ENCODE measurements at places on chromosomes 5 and 9.

DNA sequence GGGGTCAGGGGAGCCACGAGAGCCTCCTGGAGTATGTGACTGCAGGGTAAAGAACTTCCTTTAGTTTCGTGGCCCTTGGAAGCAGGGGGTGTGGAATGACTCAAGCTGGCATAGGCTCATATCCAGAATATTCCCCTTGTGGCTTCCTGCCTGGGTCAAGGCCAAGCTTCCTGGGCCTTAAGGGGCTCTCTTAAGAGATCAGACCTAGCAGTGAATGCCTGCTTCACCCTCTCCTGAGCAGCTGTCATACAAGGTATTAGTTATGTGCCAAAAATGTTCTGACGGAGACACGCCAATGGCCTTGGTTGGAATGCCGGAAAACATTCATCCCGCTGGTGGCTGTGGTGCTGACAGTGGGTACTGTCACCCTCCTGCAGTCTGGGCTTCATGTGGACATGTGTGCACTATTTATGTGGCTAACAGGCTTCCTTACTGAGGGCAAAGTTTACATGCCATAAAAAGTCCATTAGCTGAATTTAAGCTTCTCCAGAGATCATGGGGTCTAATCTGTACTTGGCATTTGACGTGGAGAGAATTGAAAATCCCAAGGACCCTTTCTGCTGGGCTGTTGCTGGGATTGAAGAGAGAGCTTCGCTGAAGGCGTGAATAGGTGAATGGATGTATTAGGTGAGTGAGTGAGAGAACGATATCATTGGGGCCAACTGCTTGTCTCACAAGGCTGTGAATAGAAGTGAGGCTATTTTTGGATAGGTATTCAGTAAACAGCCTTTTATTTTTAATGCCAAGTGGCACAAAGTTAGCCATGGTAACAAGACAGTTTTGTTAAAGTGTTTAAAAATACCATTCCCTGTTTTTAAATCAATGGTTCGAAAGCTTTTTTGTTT lies 156.8 kb downstream of the MACROH2A1 start:
- no peak for DNase-seq

- no peak for DNase-seq
These were observed 344.1 kb upstream of the RPS23 start for GRCh38 chr5:82622205-82622604.

- DNase-seq: no peak
These were observed 1.5 kb downstream of the NDFIP1 start for GRCh38 chr5:142110046-142110531.

GRCh38 chr5:82975812-82976211 lies 101.4 kb downstream of the TMEM167A start:
- no peak for DNase-seq

GRCh38 chr5:138983984-138984383 lies 108.8 kb upstream of the LRRTM2 start:
- DNase-seq: no peak

DNA sequence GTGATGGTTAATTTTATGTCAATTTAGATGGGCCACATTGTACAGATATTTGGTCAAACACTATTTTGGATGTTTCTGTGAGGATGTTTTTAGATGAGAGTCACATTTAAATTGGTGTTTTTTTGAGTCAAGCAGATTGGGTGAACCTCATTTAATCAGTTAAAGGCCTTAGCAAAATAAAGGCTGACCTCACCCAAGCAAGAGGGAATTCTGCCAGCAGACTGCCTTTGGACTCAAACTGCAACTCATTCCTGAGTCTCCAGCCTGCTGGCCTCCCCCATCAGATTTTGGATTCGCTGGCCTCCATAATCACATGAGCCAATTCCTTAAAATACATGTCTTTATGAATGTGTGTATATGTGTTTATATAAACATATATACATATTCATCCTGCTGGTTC lies 282.7 kb upstream of the POU5F2 start:
- no peak for DNase-seq

GRCh38 chr5:36369219-36369690 lies 67.6 kb upstream of the RANBP3L start:
- DNase-seq: no peak

DNA sequence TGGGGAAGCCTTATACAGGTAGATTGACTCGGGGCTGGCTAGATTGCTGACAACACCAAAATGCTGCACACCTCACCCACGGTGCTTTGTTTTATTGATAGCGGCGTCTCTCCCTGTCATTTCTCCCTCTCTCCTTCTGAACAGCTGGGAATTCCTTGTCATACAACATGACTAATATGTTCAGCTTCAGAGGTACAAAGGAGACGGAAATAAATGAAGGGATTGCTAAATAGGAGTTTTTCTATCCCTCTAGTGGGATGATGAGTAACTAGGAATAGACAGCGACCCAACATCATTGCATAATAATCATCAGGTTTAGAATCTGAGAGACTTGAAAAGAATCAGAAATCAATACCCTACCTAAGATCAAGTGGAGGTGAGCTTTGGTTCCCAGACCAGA lies 337.7 kb upstream of the PANK3 start:
- DNase-seq: no peak

GRCh38 chr9:68530618-68531017 lies 10.1 kb downstream of the TMEM252 start:
- DNase-seq: no peak

- peak; percentile 3 for DNase-seq
These were observed 27.5 kb downstream of the SREK1 start for GRCh38 chr5:66171349-66172344.

- DNase-seq: no peak
These were observed 41.4 kb upstream of the FSTL4 start for GRCh38 chr5:133653760-133654049.

DNA sequence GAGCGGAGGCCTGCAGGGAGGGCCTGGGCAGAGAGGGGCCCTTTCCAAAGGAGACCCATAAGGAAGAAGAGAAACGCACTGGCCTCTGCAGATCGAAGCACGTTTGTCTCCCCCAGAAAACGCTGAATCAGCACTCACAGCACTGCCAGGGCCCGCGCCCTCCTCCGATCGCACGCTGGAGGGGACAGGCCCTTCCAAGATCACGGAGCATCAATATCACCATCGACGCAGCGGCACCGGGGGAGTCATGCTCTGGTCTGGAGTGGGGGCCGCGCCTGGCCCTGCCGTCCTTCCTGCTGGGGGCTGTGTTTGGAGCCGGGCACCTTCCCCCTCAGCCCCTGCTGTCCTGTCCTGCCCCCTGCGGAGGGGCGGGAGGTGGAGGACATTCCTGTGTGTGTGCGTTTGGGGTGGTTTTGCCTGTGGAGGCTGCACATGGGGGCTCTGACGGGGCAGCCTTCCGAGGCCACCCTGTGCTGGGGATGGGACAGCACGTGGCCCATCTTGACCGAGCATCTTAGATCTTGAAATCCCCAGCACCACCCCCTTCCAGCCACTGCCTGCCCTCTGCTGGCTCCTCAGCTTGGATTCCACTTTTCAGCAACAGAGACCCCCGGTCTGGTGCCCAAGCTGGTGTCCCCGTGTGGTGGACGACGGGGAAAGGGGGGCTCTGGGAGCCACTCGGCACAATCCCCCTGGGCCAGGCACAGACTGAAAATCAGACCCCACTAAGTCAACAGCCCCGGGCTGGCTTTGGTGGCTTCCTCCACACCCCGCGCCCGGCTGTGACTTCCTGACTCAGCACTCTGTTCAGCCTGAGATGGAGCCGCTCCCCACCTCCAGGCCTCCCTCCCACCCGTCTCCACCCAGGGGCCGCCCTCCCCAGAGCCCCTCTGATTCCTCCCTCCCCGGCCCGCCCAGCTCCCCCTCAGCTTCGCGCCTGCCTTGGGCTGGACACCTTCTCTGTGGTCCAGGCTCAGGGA lies 8.3 kb downstream of the TMEM250 start:
- no peak for DNase-seq

GRCh38 chr5:132445930-132446329 lies 44.6 kb downstream of the IRF1 start:
- no peak for DNase-seq

DNA sequence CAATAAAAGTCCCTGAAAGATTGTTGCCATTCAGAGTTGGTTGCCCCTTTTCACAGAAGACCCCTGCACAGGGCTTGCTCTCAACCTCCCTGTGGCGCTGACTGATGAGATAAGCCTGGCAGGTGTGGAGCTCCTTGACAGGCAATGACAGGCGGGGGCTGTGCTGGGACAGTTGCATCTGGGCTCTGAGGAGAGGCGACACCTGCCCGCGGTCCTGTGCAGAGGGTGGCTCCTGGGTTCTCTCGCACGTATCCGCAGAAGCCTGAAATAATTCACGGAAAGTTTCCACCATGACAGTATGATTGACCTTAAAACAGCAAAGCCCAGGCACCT lies 19.8 kb upstream of the EXOC3 start:
- DNase-seq: no peak

- no peak for DNase-seq
These were observed 31.1 kb downstream of the IL4 start for GRCh38 chr5:132704875-132705274.

DNA sequence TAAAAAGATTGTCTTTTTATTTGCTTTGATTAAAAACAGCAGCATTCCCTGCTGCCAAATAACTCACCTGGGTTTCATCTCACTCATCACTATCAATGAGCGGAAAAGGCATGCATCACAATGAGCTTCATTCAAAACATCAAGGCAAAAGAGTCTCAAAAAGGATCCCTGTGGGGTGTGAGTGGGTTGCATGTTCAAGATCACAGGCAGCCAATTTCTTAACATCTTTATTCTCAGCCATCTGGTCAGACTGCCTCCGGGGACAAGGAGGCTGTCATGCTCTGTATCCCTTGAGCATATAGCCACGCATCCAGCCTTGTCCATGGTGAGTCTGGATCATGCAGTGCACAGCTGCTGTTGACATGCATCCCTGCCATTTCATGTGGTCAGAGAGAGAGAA lies 117.1 kb downstream of the ICE1 start:
- DNase-seq: no peak

- DNase-seq: no peak
These were observed 199.2 kb downstream of the FAM170A start for GRCh38 chr5:119828541-119828940.

- no peak for DNase-seq
These were observed 23.9 kb downstream of the ERGIC1 start for GRCh38 chr5:172857982-172858381.

DNA sequence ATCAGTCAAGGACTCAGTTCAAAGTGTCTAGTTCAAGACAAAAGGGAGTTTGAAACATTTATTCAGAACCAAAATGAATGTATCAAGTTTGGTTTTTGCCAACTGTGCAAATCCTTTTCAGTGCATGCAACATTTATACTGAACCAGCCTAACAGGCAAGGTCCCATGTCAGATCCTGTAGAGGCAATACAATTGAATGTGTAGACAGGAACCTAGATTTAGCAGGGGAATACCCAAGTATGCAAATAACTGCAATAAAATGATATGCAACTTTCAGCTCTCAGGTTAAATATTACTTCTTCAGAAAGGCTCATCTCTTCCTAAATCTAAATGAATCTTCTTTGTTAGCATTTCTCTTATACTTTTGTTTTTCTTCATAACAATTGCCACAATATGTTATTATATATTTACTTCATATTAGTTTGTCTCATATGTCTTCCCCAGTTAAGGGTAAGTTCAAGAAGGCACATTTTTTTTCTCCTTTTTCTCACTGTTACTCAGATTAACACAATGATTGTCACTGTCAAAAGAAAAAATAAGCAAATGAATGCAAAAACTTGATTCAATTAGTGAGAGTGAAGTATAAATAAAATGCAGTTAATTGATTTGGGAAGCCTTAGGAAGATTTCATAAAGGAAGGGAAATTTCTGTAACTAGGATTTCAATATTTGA lies 163.9 kb upstream of the RASA1 start:
- DNase-seq: no peak

DNA sequence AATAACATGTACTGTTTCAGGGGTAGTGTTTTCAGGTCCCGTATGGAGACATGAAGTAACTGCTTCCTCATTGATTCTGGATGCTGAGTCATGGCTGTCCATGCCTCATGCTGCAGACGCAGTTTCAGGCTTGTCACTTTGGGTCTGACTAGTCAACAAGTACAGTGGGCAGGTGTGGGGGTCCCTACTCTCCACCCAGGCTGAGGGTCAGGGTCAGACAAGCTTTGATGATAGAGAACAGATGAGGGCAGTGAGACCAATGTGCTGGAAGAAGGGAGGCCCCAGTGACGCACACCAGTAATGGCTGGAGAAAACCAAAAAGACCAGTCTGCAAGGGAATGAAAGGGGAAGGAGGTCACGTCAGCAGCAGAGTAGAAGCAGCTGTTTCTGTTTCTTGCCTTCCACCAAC lies 80.0 kb upstream of the NFIL3 start:
- DNase-seq: no peak

GRCh38 chr9:93698140-93698908 lies 121.9 kb downstream of the PHF2 start:
- no peak for DNase-seq

GRCh38 chr9:13278368-13279246 lies 885 bp downstream of the MPDZ start:
- DNase-seq: no peak

GRCh38 chr5:67997892-67998457 lies 217.6 kb upstream of the PIK3R1 start:
- DNase-seq: no peak

DNA sequence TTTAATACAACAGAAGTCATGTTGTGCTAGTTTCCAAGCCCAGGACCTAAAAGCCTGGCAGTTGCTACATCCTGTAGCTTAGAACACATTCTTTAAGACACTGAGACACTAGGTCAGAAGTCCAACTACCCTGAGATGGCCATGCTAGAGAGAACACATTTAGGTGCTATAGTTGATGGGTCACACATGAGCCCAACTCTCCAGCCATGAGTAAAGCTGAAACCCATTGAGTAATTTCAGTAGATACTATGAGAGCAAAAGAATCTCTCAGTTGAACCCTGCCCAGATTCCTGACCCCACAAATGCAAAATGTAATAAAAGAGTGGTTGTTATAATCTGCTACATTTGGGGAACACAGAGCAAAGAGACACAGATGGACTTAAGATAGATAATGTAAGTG lies 164.4 kb downstream of the SEMA5A start:
- DNase-seq: no peak

DNA sequence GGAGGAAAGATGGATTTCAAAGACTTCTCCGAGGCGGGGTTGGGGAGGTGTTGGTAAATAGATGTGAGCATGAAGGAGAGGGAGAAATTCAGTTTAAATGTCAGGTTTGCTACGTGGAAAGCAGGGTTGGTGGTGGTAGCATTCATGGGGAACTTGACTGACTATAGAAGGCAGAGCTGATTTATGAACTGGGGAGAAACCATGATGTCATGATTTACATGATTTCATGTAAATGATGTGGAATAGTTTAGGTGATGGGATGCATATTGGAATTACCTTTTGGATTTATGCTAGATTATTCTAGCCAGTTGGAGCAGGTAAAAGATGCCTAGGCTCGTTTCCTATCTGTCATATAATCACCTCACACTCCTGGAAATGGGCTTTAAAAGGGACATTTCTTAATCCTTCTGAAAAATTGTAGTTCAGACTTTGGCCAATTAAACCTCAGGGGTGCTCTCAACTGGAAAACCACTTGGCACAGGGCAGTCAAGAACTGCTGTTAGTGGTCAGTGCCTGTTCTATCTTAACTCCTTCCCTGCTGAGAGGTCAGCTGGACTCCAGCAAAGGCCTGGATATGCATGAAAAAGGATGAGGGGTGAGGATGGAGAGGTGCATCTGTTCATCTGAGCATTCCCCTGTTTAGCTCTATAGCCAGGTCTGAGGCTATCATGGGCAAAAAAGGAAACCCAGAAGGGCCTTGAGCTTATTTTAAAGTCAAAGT lies 50.1 kb upstream of the BASP1 start:
- DNase-seq: no peak
